HL-60 (cell line): ENCODE measurements at places on chromosomes 12 and 14.

GRCh38 chr12:121918679-121919038, 267 bp downstream of the CFAP251 start:
- DNase-seq, result no peak

DNA sequence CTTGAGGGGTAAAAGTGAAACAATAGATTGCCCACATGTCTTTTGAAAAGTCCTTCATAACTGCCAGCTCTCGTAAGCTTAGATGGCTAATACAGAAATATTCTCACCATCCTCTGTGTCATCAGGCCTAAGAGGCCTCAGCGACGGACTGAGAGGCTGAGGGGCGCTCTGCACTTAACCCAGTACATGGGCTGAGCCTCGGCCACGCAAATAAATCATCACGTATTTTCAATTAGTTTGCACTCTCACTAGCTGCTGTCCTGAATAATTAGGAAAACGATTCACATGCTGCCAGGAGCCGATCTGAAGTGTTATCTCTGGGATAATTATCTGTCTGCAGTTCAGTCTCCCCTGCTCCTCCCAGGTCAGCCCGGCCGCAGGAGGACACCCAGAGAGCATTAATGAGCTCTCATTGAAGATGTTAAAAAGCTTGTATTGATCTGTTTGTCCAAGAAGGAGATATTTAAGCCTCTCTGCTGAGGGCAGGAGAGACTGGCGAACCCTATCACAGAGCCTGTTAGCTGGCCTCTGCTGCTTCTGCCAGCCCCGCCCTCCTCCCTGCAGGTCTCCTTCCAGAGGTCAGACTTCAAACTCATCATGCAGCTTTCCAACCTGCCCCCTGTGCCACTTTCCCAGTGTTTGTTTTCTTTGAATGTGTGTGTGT, 1051.3 kb downstream of the VRK1 start:
- no peak for DNase-seq

GRCh38 chr14:62251237-62251636, 489.0 kb downstream of the SNAPC1 start:
- DNase-seq, result no peak

- no peak for DNase-seq
These were observed 780.9 kb downstream of the RPS29 start for GRCh38 chr14:48805315-48805714.
